T-helper 17 cell (primary cell): ENCODE measurements at places on chromosomes 3 and 15. TPM values are rescaled to one million over a fixed set of nuclear protein-coding genes. Genes with fewer than 3 reads are reported as not detected.

The DNAH12 gene
- 0.23 TPM for total RNA-seq

The VPS33B gene
- 23.6 TPM for total RNA-seq

The TMCO5A gene
- not detected for total RNA-seq

The CNTN3 gene
- total RNA-seq = not detected

GRCh38 chr3:128270559-128271492 is 117.5 kb downstream of the EEFSEC start:
- DNase-seq = no peak

GRCh38 chr3:64693031-64693430 is 5.2 kb upstream of the ADAMTS9 start:
- no peak for DNase-seq

DNA sequence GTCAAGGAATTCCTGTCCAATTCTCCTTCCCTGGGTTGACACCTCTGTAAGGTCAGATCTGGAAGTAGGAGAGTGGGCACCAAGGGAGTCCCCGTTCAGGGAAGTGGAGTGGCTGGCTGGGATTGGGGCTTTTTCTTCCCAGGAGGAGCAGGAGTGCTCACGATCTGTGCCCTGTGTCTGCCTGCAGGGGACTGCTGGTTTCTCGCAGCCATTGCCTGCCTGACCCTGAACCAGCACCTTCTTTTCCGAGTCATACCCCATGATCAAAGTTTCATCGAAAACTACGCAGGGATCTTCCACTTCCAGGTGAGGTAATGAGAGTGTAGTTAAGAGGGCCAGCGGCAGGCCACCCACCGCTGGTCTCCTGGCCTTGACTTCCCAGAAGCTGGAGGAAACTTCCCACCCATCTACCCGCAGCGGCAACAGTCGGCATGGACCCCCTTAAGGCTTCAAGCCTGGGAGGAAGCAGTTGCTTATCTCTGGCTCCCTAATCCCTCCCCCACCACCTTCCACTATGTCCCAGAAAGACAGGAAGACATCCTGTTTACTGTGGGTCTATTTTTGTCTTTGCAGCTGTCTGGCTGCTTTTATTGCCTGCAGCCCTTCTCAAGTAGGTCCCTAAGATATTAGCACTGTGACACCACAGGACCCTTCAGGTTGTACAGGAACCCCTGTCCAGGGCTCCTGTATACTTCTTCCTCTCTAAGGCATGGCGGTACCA is 26.8 kb downstream of the CAPN3 start:
- no peak for DNase-seq

DNA sequence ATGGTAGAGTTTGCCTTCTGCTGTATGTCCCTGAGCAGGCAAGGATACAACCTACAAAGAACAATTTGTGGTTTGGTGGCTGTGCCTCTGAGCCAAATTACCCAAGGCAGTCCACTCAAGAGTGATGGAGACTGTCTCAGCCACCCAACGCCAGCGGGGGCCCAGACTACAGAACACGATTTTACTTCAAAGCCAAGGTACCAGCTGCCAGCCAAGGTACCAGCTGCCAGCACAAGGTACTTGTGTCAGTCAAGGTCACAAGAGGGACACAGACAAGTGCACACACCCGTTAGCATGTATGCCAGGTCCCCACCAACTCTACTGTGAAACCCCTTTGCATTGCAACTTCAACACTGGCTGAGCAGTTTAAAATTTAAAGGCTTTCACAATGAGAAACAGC is 23.5 kb downstream of the COLQ start:
- no peak for DNase-seq

DNA sequence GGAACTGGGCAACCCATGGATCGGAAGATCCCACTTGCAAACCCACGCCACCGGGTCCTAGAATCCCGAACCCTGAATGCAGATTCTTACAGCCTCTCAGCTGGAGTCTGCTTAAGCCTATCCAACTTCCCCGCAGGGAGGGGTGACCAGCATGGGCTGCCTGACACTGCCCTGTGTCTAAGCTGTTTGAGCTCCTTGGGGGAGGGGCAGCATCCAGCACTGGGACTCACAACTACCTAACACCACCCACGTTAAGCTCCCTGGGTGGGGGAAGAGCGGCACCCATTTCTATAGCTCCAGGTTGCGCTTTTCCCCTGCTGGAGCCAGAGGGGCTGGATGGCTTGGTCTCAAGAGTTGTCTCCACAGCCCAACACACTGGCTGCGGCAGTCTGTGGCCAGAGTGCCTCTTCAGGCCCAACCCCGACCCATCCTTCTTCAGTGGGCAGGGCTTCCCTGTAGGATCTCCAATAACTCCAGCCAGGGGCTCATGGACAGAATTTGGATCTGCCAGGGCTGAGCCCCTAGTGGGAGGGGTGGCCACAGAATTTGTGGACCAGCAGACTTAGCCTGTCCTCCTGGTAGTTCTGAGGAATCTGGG is 649.2 kb downstream of the TUSC7 start:
- DNase-seq = no peak

GRCh38 chr15:40871749-40872617 is 2.1 kb downstream of the RHOV start:
- DNase-seq = no peak

- DNase-seq = no peak
Measured at GRCh38 chr3:100089812-100090668, 24.3 kb downstream of the FILIP1L start.
